NCI-H1694 treated with DMSO at 0.1 percent for 48 hours (cell line): ENCODE measurements at places on chromosomes 7 and 10.

- DNase-seq = no peak
Measured at GRCh38 chr7:151193203-151193978, 6.3 kb upstream of the ASB10 start.

DNA sequence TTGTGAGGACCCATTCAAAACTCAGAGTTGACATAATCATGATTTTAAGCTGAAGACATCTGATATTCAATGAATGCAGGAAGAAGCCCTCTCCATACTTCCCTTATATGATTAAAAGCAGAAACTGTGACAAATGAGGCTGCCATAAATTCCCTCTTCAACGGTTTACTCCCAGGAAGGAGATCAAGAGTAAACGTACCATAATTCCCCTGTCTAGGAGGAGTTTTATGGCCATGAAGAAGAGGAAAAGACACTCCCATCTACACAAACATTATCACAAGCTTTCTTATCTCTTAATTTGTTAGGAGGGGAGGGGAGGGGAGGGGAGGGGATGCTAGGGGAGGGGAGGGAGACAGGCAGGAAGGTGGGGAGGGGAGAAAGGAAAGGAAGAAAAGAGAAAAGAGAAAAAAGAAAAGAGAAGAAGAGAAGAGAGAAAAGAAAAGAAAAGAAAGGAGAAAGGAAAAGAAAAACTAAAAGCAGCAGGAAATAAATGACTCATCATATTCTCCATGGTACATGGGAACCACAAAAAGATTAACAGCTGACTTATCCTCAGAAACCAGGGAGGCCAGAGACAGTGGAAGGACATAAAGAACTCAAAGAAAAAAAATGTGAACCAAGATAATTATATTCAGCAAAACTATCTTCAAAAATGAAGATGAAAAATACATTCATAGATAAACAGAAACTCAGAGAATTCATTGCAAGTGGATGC is 121.6 kb downstream of the ALOX5 start:
- DNase-seq = no peak

- DNase-seq = no peak
Measured at GRCh38 chr10:132551093-132551807, 13.7 kb downstream of the INPP5A start.

- no peak for DNase-seq
Measured at GRCh38 chr7:159017741-159018140, 126.9 kb downstream of the VIPR2 start.

DNA sequence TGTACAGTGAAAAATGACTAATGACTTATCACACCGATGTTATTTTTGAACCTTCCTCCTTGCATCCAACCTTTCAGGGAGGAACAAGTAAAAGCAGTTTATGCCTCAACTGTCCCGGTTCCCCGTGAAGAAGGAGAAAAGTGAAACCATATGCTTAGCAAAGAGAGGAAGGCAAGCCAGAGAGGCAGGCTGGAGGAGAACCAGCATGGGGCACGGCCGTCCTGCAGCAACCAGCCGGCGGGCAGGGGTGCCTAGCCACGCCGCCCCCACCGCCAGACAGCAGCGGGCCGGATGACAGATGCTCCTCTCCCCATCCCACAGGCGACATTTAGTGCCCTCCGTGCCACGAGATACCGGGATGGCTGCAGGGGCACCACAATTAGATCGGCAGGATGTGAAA is 421.4 kb upstream of the MGMT start:
- DNase-seq = peak; percentile 70

- DNase-seq = no peak
Measured at GRCh38 chr10:98391578-98391991, 23.4 kb downstream of the PYROXD2 start.

DNA sequence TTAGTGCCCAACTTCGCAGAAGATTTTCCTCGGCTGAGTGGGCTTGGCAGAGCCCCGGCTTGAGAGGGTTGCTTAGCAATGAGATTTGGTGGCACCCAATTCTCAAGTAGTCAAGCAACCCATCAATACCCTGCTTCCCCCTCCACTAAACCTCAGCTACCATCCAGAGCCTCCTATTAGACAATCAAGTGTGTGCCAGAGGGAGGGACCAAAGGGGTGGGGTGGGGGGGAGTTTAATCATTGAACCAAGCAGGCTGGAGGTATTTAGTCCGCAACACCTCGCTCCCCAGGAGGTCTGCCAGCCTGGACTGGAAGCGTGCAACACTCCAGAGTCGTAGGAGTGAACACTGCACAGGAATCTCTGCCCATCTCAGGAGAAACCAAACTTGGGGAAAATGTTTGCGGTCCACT is at the start of gene HKDC1:
HKDC1 (plus strand) TSS at position 292 of the 411 bp plus-strand sequence; CDS start at position 396, 104 bp downstream.
- DNase-seq = no peak

- no peak for DNase-seq
Measured at GRCh38 chr10:30553018-30553625, 76.4 kb downstream of the LYZL2 start.

GRCh38 chr7:133727476-133728214 is 399.5 kb upstream of the LRGUK start:
- DNase-seq = no peak

DNA sequence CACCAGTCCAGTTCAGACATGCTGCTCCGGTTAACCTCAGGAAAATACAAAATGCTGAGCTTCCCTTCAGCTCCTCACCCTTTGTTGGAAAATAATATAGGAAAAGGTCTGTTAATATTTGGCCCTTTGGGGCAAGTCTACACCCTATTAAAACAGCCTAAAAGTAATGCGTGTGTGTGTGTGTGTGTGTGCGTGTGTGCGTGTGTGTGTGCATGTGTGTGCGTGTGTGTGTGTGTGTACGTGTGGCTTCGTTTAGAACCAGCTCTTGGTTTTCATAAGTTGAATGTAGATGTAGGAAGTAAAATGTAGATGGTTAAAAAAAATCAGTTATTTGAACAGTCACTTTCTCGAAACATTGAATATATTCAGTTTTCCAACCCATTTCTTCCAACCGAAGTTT is 61.1 kb upstream of the PDCD4 start:
- no peak for DNase-seq

DNA sequence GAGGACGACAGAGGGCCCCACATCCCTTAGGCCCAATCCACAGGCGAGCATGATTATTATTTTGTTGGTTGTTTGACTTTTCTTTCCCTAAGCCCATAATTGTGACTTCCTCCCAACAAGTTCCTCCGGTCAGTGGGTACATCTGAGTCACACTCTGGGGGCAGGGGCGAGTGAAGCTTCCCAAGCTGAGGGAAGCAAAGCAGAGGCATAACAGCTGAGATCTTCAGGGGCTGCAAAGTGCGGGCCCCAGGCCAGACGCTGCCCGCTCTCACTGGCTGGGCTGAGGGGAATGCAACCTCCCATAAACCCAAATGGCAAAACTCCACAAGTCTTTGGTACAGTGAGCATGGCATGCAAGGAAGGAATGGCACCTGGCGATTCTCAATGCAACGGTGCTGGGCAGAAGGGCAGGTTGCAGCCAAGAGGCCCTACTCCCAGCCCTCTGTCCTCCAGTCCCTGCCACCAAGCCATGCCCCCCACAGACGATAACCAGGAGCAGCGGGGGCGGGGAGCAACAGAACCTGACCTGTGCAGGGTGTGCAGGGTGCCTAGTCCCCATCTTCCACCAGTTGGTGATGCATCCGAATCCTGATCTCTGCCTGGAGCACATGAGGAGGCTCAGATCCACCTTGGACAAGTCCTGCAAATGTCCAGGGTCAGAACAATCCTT is 25.3 kb downstream of the TNS3 start:
- DNase-seq = no peak

DNA sequence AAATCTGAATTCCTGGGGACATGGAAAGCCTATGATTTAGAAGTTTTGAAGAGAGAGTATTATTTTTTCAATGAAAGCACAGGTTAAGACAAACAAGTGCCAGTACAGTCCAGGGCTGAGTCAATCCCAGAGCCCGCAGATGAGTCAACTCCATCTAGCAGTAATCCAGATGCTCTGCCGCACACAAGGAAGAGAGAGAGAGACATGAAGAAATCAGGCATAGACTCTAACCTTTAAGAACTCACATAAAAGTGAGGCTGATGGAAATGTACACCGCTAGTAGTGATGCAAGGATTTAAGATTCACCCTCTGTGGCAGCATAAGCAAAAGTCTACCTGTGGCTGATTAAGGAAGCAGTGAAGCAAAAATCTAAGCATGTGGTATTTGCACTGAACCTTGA is 651.5 kb downstream of the TNS3 start:
- DNase-seq = no peak
